Activated CD4-positive, alpha-beta T cell treated with anti-CD3 and anti-CD28 coated beads, Interleukin-2, Interleukin-6, amounts not matched to agents 100 ng/mL and 50 ng/mL, durations not matched to agents 16 hours and 8 hours (primary cell): ENCODE measurements at places on chromosomes 3 and 15.

DNA sequence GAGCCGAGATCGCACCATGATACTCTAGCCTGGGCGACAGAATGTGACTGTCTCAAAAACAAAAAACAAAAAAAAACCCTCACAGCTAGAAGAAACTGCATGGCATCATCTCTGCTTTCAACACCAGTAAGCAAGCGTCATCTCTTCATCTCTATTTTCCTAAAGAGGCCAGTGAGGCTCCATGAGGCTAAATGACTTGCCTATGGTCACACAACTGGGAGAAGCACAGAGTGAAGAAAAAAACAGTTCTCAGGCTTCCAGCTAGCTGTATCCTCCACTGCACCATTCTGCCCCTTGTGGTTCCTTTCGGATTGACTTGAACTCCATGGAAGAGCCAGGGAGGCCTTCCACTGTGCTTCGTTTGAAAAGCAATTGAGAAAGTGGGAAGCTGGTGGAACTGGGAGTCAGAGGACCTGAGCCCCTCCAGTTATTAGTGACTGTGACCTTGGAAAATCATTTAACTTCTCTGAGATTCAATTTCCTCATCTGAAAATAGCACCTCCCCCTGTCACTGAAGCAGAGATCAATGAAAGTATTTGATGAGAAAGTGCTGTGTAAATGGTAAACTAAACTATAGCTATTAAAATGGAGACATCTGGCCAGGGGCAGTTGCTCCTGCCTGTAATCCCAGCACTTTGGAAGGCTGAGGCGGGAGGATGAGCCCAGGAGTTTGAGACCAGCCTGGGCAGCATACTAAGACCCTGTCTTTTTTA is 32.1 kb upstream of the DENND4A start:
- DNase-seq: no peak

GRCh38 chr15:51380999-51381806 is 39.7 kb downstream of the GLDN start:
- DNase-seq: peak; percentile 74

DNA sequence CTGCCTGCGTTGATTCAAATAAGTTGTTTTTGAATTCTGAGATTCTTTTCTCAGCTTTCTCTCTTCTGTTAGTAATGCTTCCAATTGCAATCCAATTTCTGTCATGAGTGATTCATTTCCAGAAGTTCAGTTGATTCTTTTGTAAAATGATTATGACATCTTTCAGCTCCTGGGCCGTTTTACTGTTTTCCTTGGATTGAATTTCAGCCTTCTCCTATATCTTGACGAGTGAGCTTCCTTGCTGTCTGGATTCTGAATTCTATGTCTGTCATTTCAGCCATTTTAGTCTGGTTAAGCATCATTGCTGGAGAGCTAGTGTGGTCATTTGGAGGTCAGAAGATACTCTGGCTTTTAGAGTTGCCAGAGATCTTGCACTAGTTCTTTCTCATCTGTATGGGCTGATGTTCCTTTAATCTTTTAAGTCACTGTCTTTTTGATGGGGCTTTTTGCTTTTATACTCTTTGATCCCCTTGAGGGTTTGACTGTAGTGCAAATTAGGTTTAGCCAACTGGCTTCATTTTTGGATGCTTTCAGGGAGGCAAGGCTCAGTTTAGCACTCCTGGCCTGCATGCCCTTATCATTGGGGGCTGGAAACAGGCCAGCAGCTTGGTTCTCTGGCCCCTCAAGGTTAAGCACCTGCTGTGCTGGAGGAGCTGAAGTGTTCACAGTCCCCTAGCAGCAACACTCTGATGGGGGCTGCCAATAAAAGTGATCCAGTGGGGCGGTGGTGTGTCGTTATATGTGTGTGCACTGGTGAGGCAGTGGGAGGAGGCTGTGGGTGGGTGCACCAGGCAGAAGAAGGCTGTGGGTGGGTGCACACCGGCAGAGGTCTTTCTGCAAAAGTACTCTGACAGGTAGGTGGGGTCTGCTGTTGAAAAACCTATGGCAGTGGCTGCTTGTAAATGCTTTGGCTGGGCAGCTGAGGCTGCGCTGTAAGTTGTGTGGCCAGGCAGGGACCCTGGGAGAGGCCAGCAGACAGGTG is 51.2 kb downstream of the MCTP2 start:
- DNase-seq: no peak

GRCh38 chr15:64574301-64575017 is 114.1 kb downstream of the ZNF609 start:
- no peak for DNase-seq

- no peak for DNase-seq
Measured at GRCh38 chr3:58141766-58142345, 68.9 kb downstream of the DNASE1L3 start.

DNA sequence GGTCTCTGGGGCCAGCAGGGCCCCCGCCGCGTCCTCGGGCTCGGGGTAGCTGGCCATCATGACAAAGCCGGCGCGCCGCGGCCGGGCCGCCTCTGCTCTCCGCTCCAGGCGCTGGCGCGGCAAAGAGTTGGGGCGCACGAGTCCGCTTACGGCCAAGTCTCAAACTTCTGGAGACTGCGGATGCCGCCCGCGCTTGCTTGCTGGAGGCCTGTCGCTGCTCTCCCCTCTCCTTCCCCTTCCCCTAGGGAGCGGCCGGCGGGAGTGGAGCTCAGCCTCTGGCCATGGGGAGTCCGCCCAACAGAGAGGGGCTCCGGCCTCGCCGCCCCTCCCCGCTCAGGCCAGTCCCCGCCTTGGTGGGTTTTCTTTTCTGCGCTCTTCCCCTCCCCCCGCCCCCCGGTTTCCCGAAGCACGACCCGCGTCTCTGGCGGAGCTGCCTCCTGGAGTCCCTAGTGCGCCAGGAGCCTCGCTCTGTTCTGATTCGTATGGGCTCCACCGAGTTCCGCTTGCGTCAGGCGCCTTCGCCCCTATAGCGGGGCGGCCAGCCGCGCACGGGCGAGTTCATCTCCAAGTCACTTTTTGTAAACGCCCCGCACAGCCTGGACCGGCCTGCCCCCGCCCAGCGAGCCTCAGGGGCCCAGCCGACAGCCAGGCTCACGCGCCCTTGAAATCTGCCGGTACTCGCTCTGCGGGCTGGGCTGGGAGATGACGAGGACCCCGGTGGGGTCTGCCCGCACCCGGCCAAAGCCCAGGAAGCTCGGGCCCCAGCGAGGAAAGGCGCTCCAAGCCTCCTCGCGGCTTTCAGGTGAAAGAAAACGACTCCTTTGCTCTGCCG is at the start of the genes FOXL2 and FOXL2NB:
TSS of gene FOXL2 (minus strand) at position 475 of the 832 bp plus-strand sequence. CDS start at position 60, 415 bp downstream.
TSS of gene FOXL2NB (plus strand) at position 555 of the 832 bp plus-strand sequence. CDS start at position 703, 148 bp downstream.
- peak; percentile 24 for DNase-seq

GRCh38 chr3:9080163-9080562 is 116.9 kb upstream of the RAD18 start:
- peak; percentile 5 for DNase-seq

GRCh38 chr3:124850212-124850611 is 37.0 kb downstream of the ITGB5 start:
- DNase-seq: no peak
